Spinal cord (tissue), 10 donors: ENCODE measurements at places on chromosomes 2 and 18.
A peak's percentile ranks its signal among the peaks of the same experiment; 100 is the strongest.

GRCh38 chr2:65660340-65660739, 227.9 kb upstream of the SPRED2 start:
- H3K4me3 ChIP-seq: no peak overlapping the region
- no peaks in the 10 kb centered on the region for H3K27me3 ChIP-seq
- H3K36me3 ChIP-seq: no peaks in the 10 kb centered on the region
- DNase-seq: no peak
- H3K4me1 ChIP-seq: no peaks in the 10 kb centered on the region

DNA sequence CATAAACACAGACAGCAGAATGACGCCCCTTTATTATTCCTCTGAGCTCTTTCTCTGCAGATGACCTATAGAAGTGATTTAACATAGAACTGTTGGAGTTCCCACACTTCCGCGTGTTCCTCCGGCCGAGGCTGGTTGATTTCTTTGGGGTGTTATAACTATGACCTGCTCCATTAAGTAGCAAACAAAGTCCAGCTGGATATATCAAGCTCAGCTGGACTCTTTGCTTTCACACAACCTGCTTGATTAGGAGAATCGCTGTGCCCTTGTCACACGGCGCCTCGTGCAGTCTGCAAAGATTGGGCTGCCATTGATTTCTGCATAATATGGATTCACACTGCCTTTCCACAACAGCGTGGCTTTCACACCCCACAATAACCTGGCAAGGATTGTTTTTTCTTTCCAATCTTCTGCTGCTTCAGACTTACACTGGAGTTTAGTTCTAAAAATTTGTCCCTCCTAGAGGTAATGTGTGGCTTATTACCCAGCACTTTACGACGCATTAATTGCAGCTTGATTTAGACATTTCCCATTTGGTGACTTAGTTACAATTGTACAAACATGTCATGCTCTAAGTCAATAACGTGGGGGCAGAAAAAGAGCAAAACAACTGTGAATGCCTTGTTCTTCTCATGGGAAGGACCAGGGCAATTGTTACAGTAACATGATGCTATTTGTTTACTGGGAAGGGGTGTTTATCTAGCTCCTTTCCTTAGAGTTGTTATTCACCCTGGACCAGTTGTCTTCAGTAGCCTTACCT, 485.7 kb downstream of the TXNL1 start:
- peaks cover 5% of the 10 kb centered on the region for H3K4me1 ChIP-seq
- no peak overlapping the region for H3K4me3 ChIP-seq
- H3K27me3 ChIP-seq: no peaks in the 10 kb centered on the region
- peak; percentile 80 for DNase-seq
- no peaks in the 10 kb centered on the region for H3K36me3 ChIP-seq
- no peak overlapping the region for H3K27ac ChIP-seq

DNA sequence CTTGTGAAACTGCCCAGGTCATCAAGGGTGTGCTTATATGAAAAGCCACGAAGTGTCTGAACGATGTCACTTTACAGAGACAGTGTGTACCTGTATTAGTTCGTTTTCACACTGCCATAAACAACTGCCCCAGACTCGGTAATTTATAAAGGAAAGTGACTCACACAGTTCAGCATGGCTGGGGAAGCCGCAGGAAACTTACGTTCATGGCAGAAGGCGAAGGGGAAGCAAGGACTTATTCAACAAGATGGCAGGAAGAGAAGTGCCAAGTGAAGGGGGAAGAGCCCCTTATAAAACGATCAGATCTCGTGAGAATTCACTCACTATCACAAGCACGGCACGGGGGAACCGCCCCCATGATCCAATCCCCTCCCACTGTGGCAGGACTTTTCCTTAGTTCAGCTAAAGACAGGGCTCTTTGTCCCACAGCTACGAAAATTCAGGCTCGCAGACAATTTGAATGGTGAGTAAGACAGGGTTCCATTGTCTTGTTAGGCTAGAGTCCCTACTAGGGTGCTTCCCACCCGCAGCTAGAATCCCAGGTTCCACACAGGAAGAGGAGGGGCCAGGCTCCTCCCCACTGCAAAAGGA, 20.1 kb downstream of the TMEM177 start:
- no peaks in the 10 kb centered on the region for H3K36me3 ChIP-seq
- no peak overlapping the region for H3K4me3 ChIP-seq
- no peak overlapping the region for H3K27ac ChIP-seq
- H3K4me1 ChIP-seq: peaks cover 51% of the 10 kb centered on the region
- no peak for DNase-seq

DNA sequence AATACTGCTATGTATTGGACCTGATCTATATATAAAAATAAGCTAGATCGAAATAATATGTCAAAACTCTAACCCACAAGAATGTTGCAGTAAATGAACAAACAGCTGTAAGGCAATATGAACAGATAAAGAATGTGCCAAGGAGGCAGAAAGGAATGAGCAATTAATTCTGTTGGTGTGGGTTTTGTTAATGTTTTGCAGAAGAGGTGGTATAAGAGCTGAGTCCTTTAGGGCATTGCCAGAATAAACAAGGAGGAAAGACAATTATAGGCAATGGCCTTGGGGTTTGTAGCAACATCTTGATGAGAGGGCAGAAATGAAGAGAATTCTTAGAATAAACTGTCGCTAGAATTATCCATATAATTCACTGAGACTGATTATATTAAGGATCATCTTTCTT, 240.9 kb upstream of the GULP1 start:
- no peak overlapping the region for H3K27ac ChIP-seq
- H3K27me3 ChIP-seq: no peaks in the 10 kb centered on the region
- no peaks in the 10 kb centered on the region for H3K4me1 ChIP-seq
- no peak for DNase-seq

GRCh38 chr2:189542145-189542882, 38.3 kb downstream of the SLC40A1 start:
- peaks cover 3% of the 10 kb centered on the region for H3K4me1 ChIP-seq
- H3K4me3 ChIP-seq: no peak overlapping the region
- no peak overlapping the region for H3K27ac ChIP-seq
- no peaks in the 10 kb centered on the region for H3K27me3 ChIP-seq
- H3K36me3 ChIP-seq: no peaks in the 10 kb centered on the region

DNA sequence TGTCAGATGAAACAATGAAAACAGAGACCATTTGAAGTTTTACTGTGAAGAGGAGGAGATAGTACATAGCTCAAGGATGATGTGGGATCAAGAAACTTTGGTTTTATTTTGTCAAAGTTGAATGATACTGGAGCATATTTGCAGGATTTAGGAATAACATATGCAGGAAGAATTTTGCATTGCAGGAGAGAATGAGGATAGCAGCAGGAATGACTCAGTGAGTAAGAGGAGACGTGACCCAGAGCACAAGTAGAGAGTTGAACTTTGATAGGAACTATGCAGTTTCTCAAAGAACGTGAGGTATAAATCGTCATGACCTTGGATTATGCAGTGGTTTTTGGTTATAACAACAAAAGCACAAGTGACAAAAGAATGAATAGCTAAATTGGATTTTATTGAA, 47.7 kb downstream of the MAPRE2 start:
- no peak for DNase-seq
- H3K27me3 ChIP-seq: no peaks in the 10 kb centered on the region
- H3K4me1 ChIP-seq: no peaks in the 10 kb centered on the region
- H3K27ac ChIP-seq: no peak overlapping the region

DNA sequence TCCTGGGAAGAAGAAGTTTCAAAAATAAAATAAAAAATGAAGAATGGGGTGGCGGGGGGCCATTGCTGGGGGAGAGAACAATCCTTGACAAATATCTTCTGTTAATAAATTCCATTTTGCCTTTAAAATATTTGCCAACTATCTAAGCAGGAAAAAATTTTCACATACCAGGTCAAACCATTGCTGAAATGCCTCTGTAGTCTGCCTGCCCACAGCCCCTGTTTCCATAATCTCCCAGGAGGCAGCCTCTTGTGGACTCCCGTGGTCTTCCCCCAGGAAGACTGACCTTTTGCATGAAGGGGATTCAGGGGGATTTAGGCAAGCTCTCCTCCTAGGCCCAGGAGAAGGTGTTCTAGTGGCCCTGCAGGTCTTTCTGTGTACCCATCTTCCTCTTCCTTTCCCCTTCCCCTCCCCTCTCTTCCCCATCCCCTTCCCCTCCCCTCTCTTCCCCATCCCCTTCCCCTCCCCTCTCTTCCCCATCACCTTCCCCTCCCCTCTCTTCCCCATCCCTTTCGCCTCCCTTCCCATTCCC, 61.0 kb downstream of the RPL37A start:
- no peak overlapping the region for H3K4me3 ChIP-seq
- H3K27me3 ChIP-seq: no peaks in the 10 kb centered on the region
- no peak for DNase-seq
- peaks cover 23% of the 10 kb centered on the region for H3K4me1 ChIP-seq
- no peaks in the 10 kb centered on the region for H3K36me3 ChIP-seq

DNA sequence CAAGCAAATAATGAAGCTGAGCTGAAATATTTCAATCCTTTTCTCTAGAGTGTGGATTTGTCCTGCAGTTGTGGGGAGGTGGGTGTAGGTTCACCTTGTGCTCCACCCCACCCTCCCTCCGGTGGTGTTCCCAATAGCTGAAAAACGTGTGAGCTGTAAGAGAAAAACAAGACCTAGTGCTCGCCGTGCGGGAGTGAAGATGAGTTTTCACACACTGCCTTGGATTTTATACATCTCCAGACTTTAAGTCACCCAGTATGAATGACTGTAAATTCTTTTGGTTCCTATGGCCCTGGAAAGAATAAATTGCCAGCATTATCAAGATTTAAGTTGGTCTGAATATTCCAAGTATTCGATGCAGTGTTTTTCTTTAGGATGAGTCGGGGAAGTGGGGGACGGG, 1.9 kb upstream of the SOX11 start:
- peak overlapping the region; percentile 62 for H3K4me3 ChIP-seq
- H3K27me3 ChIP-seq: no peaks in the 10 kb centered on the region
- peak; percentile 50 for DNase-seq
- peak overlapping the region; percentile 83 for H3K27ac ChIP-seq
- H3K36me3 ChIP-seq: no peaks in the 10 kb centered on the region

DNA sequence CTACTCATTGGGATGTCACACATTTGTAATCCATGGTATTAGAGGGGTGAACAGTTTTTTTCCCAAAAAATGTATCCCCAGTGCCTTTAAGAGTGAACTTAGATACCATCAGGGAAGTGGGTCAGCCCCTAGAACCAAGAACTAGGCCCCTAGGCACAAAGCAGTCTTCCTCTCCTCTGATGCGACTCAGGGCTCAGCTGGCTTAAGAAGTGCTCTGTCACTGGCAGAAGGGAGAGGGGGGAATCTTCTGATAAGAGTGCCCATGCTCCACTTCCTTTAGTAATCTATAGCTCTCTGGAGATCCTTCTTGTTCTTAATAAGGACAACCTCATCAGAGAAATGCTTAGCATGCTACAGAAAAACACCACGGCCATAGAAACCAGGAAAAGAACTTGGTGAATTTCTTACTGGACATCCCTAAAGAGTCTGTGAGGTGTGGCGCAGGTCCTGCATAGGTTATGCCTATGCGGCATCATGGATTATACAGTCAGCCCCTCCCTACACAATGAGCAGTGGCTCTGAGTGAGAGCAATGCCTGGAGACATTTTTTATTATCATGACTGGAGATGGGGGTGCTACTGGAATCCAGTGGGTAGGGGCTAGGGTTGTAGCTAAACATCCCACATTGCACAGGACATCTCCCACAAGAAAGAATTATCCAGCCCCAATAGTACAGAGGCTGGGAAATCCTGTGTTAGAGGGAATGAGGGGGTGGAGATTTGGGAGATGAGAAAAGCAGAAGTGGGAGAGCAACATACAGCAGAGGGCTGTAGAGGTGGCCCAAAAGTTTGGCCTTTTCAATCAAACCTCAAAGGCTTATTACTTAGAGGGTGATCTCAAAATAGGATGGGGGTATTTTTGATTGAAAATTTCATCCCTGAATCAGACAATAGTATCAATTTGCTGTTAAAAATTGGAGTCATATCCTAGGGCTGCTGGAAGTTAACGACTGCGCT, 21.7 kb upstream of the ZNF385B start:
- no peaks in the 10 kb centered on the region for H3K4me1 ChIP-seq
- no peak overlapping the region for H3K27ac ChIP-seq
- no peak for DNase-seq
- H3K36me3 ChIP-seq: no peaks in the 10 kb centered on the region

DNA sequence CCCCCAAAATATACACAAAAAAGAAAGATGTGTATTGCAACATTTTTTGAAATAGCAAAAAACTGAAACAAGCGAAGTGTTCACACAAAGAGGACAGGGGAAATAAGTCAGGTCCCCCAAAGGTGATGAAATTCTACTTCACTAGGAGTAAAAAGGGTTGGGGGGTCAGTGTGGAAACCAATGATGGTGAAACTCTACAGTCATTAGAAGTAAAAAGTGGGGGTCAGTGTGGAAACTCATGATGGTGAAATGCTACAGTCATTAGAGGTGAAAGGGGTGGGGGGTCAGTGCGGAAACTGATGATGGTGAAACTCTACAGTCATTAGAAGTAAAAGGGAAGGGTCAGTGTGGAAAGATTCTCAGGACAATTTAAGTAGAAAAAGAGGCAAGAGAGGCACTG, 298.2 kb downstream of the EIPR1 start:
- H3K36me3 ChIP-seq: no peaks in the 10 kb centered on the region
- H3K4me1 ChIP-seq: peaks cover 16% of the 10 kb centered on the region
- no peaks in the 10 kb centered on the region for H3K27me3 ChIP-seq
- no peak overlapping the region for H3K27ac ChIP-seq
- no peak for DNase-seq

DNA sequence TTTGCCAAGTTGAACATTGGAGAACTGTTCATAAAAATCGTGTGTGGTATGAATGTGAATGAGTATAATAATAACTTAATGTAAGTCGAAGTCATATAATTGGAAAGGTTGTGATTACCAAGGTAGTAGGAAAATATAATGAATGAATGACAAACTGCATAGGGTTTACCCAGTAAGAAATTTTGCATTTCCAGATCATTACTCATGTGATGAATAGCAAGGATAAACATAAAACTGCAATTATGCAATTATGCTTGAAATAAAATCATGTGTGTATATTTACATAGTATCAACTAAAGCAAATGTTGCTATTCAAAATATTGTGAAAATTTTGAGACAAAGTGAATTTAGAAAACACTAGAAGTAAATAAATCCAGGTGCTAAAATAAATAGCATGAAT, 1108.7 kb upstream of the TMEFF2 start:
- DNase-seq: no peak
- no peak overlapping the region for H3K4me3 ChIP-seq
- no peaks in the 10 kb centered on the region for H3K36me3 ChIP-seq
- H3K4me1 ChIP-seq: no peaks in the 10 kb centered on the region
- no peaks in the 10 kb centered on the region for H3K27me3 ChIP-seq

DNA sequence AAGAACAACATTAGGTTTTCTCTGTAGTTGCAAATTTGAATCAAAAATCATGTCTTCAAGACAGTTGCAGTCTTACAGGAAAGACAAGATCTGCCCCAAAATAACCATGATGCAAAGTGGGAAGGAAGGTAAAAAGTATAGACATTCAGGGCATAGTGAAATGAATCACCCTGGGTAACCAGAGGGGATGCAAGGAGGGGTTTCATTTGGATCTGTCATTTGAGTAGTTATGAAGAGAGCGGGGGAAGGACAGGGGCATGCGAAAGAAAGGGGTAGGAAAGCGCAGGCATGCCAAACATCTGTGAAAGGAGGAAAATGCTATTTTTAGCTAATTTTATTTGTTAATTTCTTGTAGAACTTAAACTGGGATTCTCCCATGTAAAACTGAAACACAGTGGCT, 219.1 kb upstream of the BOD1L2 start:
- H3K4me3 ChIP-seq: no peak overlapping the region
- H3K27me3 ChIP-seq: no peaks in the 10 kb centered on the region
- no peaks in the 10 kb centered on the region for H3K36me3 ChIP-seq
- no peak overlapping the region for H3K27ac ChIP-seq
- DNase-seq: no peak

- H3K36me3 ChIP-seq: no peaks in the 10 kb centered on the region
- no peaks in the 10 kb centered on the region for H3K27me3 ChIP-seq
- H3K4me1 ChIP-seq: no peaks in the 10 kb centered on the region
- no peak overlapping the region for H3K4me3 ChIP-seq
- no peak for DNase-seq
Measured at GRCh38 chr2:84938194-84938879, 32.6 kb upstream of the KCMF1 start.
